Activated T-helper 1 cell treated with anti-CD3 and anti-CD28 coated beads, Interleukin-12 subunit alpha, Interleukin-12 subunit beta, Interleukin-2, Interleukin-4 antibody, amounts not matched to agents 30 ng/mL and 10 ng/mL and 1 ng/mL, durations not matched to agents 14 hours and 24 hours and 36 hours (primary cell): ENCODE measurements at places on chromosomes 2 and 18. TPM values are rescaled to one million over a fixed set of nuclear protein-coding genes. Genes with fewer than 3 reads are reported as not detected.

The ACMSD gene
- not detected in 2 replicates for total RNA-seq

The SNORC gene
- 0.98 and 1.8 TPM in 2 replicates for total RNA-seq

The DSC2 gene
- not detected in 2 replicates for total RNA-seq

DNA sequence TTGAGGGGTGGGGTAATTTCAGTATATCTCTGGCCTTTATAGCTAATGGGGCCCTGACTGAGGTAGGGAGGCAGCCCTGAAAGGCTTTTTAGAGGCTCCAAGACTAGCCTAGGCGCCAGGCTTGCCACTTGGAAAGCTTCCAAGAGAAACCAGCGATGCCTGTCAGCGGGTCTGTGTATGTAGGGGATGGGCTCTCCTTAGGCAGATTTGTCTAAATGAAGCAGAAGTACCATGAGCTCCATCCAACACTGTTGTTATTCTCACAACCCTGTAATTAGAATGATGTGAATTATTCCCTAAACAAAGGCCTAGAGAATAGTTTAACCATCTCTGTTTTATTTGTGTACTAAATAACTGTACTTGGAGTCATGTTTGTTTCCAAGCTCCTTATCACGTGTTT lies 138.1 kb downstream of the B3GNT2 start:
- DNase-seq = no peak

DNA sequence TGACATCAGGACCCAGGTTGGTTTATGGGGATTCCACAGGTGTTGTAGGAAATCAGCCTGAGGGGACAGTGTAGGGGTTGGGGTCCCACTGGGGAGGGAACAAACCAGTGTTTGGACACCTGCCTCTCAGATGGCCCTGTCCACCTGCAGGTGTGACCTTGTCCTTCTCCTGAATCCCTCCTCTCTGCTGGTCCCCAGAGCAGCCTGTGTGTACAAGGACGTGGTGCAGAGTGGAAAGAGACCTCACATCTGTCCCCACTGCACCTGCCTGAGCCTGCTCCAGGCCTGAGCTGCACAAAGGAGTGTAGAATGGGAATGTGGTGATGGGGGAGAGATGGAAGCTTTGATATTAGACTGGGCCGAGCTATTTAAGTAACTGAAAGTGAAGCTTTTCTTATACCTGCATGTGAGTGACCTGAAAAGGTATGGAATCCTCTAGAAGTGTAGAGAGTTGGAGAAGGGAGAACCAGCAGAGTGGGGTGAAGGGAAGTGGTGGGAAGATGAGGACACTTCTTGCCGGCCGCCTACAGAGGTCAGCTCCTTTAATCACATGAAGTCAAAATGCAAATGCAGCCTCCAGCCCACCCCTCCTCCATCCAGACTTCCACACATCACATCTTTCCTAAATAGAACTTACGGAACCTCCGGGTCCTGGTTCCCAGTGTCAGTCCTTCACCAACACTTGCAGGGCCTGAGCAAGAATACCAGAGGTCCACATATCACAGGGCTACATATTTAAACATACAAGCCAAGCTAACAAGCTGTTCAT lies 89.3 kb upstream of the SMAD2 start:
- DNase-seq = no peak

DNA sequence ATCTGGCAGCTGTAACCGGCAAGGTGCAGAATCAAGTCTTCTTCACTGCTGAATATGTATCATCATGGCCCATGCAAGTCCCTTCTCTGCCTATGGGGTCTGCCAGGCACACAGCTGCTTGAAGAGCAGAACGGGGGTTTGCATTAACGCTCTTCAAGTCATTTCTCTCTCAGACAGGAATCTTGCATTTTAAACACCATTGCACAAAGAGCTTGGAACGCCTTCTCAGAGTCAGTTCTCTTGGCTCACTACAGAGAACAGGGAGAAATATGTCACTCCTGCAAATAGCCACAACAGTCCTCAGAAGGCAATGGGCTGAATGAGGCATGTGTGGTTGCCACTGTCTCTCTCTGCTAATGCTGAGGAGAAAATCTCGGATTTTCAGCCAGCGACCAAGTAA lies 2173.5 kb upstream of the PIK3C3 start:
- DNase-seq = no peak

DNA sequence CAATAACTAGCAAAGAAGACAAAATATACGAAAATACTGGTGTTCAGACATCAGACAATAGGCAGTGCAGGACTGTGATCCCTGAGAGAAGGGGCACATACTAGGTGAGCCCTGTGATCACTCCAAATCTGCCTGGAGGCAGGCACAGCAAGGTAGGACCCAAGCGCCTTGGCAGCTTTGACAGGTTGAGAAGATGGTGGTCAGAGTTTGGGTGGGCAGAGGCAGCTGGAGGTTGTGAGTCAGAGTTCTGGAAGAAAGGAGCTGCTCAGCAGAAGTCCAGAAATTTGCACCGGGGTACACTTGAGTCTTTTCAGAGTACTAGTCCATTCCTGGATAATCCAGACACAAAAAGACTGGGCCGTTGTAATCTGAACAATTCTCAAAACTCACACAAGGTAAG lies 14.0 kb downstream of the KIF1A start:
- DNase-seq = no peak

DNA sequence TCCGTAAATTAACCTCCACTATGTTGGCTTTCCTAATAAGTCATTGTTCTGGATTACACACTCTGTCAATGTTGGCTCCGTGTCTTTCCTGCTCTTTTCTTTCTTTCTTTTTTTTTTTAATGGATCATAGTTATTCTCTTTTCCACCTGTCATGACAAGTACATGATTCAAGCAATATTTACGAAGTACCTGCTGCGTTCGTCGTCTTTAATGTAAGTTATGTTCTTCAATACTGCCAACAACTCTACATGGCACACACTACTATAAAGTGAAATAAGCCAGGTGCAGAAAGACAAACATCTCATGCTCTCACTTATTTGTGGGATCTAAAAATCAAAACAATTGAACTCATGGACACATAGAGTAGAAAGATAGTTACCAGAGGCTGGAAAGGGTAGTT lies 239.1 kb downstream of the SCG2 start:
- DNase-seq = no peak

GRCh38 chr2:42977270-42978174 lies 185.1 kb upstream of the HAAO start:
- DNase-seq = no peak

DNA sequence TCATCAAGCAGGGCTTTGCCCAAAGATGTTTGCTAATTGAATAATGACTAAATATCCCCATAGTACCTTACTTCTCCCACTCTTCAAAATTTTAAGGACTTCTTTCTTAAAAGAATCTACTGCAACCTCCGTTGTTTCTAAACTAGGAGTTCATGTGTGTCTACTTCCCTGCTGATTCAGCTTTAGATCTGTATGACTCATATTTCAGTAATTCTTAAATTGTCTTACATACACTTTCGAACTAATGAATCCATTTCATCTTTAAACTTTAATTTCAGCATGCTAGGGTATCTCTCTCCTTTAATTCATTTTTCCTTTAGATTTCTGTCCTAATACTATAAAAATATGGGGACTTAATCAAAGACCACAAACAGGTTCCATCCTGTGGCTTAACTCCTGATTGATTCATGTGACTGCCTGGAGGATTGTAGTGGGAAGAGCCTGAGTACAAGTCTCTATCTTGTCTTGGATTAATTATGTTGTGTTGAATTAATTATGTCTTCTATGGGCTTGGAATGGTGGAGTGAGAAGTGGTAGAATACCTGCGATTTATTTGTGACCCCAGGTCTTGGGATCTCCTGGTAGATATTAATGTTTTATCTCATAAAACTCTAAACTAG lies 24.9 kb upstream of the COL5A2 start:
- no peak for DNase-seq

GRCh38 chr18:29060349-29060748 lies 883.4 kb upstream of the CDH2 start:
- no peak for DNase-seq

DNA sequence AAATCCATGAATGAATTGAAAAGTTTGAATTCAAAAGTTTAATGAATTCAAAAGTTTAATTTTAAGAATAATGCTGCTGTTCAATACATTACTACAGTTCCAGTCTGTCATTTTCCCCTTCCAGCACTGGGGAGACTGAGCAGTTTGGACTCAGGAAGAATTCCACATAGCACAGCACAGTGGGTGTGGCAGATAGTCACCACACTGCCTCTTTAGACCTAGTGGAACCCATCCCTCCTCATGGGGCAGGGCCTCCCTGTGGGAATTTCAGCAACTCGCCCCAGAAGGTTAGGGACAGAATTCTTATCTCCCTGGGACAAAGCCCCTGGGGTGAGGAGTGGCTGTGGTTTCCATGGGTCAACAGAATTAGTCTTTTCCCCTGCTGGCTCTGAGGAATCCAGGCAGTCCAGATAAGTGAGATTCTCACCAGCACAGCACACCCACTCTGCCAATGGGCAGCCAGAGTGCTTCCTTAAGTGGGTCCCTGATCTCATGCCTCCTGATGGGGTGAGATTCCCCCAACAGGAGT lies 442.0 kb upstream of the SYT4 start:
- no peak for DNase-seq

DNA sequence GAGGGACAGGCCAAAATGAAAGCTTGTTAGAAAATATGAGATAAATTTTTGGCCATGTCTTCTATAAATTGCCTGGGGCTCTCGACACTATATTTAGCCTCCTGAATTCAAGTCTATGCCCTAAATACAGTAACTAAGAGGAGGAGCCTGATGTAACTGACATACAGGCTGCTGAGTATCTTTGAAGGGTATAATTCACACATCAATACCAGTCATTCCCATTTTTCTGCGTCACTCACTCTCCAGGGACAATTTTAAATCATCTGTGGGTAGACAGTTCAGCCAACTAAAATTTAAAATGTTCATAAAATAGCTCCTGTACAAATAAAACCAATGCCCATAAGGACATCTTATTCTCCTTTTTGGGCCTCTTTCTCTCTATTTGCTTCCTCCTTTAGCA lies 105.9 kb downstream of the AP1S3 start:
- DNase-seq = no peak

The ACADL gene
- not detected in 2 replicates for total RNA-seq

The DUSP2 gene
- 494 and 500 TPM in 2 replicates for total RNA-seq

- no peak for DNase-seq
These were observed 174.6 kb downstream of the STK39 start for GRCh38 chr2:168072626-168073303.

The DIPK1C gene
- not detected in 2 replicates for total RNA-seq

GRCh38 chr2:204673877-204674276 lies 128.6 kb downstream of the PARD3B start:
- DNase-seq = no peak

DNA sequence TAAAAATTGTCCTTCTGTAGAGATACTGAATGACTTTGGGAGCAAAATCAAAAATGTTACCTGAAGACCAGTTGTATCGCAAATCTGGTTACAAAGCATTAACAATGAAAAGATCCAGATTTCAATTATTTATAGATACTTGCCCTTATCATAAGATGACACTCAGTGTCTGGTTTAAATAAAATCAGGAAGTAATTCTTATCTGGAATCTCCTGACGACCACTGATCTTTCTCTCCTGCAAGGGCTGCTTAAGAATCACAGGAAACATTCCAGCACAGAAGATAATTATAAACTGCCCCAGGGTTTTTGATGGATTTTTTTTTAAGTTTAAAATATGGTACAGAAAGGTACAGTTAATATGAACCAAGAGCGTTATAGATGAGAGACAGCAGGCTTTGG lies 205.7 kb downstream of the ALK start:
- DNase-seq = no peak

GRCh38 chr2:64122358-64122757 lies 21.9 kb downstream of the PELI1 start:
- no peak for DNase-seq

The CABYR gene
- total RNA-seq = 0.49 and 1.1 TPM in 2 replicates

DNA sequence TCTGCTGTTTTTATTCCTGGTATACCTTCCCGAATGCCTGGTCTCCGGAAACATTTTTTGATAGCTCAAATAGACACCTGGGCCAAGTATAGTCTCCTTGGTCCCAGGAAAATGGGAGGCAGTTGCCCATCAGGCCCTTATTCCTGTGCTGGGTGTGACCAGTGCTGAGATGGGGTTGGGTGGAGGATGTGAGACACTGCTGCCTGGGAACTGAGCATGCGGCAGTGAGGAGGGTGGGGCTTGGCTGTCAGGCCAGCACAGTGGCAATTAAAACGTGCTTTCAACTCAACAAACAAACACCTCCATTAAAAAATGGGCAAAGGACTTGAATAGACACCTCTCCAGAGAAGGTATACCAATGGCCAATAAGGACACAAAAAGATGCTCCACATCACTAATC lies 12.5 kb downstream of the KLHL29 start:
- DNase-seq = no peak

DNA sequence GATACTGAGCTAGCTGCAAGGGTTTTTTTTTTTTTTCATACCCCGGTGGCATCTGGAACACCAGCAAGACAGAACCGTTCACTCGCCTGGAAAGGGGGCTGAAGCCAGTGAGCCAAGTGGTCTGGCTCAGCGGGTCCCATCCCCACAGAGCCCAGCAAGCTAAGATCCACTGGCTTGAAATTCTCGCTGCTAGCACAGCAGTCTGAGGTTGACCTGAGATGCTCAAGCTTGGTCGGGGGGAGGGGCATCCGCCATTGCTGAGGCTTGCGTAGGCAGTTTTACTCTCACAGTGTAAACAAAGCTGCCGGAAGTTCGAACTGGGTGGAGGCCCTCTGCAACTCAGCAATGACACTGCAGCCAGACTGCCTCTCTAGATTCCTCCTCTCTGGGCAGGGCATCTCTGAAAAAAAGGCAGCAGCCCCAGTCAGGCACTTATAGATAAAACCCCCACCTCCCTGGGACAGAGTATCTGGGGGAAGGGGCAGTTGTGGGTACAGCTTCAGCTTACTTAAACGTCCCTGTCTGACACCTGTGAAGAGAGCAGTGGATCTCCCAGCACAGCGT lies 5.1 kb upstream of the MIB1 start:
- no peak for DNase-seq

The RBM44 gene
- 0.49 and 1.1 TPM in 2 replicates for total RNA-seq

GRCh38 chr2:84904717-84905174 lies 710 bp upstream of the TMSB10 start:
- DNase-seq = no peak

GRCh38 chr18:13003466-13003896 lies 12.3 kb downstream of the CEP192 start:
- no peak for DNase-seq

DNA sequence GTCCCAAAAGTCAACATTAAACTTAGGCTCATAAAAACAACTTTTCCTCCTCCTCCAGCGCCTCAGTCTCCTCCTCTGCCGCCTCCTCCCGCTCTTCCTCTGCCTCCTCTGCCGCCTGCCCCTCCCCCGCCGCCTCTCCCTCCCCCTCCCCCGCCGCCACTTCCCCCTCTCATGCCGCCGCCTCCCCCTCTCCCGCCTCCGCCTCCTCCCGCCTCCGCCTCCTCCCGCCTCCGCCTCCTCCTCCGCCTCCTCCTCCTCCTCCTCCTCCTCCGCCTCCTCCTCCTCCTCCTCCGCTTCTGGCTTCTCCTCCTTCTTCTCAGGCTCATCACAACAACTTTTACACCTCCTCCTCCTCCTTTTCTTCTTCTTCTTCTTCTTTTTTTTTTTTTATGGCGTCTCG lies 599.9 kb downstream of the TMEM182 start:
- DNase-seq = no peak

GRCh38 chr2:127080938-127081755 lies 25.8 kb downstream of the BIN1 start:
- no peak for DNase-seq

- DNase-seq = no peak
These were observed 85.8 kb upstream of the FAM237A start for GRCh38 chr2:206556357-206556949.

The ZNF512 gene
- 24.6 and 25.0 TPM in 2 replicates for total RNA-seq

GRCh38 chr18:62974928-62975675 lies 259.8 kb downstream of the PHLPP1 start:
- DNase-seq = no peak

The C18orf54 gene
- 10.4 and 10.7 TPM in 2 replicates for total RNA-seq
